KBM-7 (cell line): ENCODE measurements at places on chromosomes 12 and 14.
A peak's percentile ranks its signal among the peaks of the same experiment; 100 is the strongest.

- peak; percentile 94 for DNase-seq
Observed at GRCh38 chr14:68807148-68807600, 14.3 kb upstream of the ZFP36L1 start.

- no peak for DNase-seq
Observed at GRCh38 chr12:27493260-27493940, 30.6 kb upstream of the PPFIBP1 start.

- no peak for DNase-seq
Observed at GRCh38 chr14:31965735-31966598, 111.1 kb upstream of the ARHGAP5 start.

- no peak for DNase-seq
Observed at GRCh38 chr14:95830386-95830785, 46.2 kb upstream of the TUNAR start.

- DNase-seq = no peak
Observed at GRCh38 chr12:61808856-61809255, 451.3 kb upstream of the USP15 start.

- peak; percentile 49 for DNase-seq
Observed at GRCh38 chr12:123150744-123151456, at the start of gene PITPNM2. Gene PITPNM2 (minus strand): TSS chr12:123151090. CDS start chr12:123034590, 116,500 bp downstream.

DNA sequence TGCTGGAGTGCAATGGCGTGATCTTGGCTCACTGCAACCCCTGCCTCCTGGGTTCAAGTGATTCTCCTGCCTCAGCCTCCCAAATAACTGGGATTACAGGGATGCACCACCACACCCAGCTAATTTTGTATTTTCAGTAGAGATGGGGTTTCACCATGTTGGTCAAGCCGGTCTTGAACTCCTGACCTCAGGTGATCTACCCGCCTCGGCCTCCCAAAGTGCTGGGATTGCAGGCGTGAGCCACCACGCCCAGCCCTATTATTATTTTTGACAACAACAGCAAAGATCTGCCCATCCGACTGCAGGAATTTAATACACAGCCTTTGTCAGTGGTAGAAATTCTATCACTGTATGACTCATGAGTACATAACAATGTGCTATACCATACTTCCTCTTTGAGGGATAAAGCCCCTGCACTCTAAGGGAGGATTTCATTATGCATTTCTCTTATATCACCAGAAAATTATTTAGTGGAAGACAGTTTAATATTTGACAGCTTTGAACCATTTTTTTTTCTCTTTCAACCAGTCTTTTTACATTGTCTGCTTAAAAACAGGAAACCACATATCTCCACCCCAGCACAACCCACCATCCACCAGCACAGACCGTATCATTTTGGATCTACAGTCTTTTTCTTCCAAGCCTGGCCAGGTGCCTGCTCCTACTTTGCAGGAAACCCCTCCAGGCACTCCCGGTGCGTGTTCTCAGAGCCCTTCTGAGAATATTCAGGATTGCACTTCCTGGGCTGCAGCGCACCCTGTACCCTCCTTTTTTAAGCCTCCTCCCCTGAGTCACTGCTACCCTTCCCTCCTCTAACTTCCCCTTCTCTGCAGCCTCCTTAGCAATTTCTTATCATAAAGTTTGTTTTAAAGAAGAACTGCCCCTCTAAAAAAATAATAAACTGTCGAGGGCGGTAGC lies 594 bp downstream of the ARHGDIB start:
- DNase-seq = peak; percentile 95

GRCh38 chr14:38254571-38255407 lies 1.1 kb downstream of the CLEC14A start:
- no peak for DNase-seq

- no peak for DNase-seq
Observed at GRCh38 chr14:38583471-38583870, 327.6 kb upstream of the CLEC14A start.

DNA sequence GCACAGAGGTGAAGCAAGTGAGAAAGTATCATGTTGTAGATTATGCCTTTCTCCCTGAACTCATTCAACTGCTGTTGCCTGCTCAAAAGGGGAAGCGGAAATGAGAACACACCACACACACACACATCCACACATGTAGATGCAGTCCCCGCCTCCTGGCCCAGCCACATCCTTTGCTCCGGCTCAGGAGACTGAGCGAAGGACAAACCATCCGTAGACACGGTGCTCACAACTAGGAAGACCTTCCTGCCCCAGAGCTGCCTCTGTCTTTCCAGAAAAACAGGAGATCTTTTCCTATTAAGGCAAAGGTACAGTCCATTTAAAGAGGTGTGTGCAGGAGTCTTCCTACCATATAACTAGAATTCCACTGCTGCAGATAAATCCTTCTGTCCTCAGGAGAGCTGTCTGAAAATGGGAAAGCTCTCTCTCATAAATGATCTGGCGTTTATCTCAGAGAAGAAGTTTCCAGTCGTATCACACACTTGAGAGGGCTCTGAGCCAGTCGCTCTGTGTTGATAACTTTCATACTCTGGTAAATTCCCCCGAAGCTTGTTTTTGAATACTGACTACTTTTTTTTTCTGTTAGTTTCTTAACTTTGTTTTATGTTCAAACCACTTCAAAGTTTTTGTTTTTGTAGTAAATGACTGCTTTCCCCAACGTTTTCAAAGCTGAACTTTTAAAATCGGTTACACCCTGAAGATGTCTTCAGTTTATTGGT lies at the start of gene TESPA1:
Gene TESPA1 (minus strand): TSS at position 105 of the 719 bp plus-strand sequence. CDS start 10,200 bp downstream, outside the sequence.
- DNase-seq = peak; percentile 94

GRCh38 chr12:80299976-80300375 lies 144.1 kb upstream of the PTPRQ start:
- no peak for DNase-seq

DNA sequence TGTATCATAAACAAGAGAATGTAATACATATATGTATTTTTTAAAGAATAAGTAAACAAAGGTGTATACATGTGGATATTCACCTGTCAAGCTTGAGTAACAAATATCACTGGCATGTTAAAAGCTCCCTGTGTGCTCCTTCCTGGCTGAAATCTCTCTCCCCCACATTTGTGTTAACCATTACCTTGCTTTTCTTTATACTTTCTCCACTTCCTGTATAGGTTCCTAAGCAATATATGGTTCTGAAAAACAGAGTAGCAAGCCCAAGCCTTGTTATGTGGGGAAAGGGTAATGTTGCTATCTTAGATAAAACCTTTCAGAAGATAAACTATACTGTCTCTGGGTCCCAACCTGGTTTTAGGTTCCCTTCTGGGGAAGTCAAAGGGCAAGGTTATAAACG lies 32.3 kb upstream of the TBC1D30 start:
- DNase-seq = no peak

DNA sequence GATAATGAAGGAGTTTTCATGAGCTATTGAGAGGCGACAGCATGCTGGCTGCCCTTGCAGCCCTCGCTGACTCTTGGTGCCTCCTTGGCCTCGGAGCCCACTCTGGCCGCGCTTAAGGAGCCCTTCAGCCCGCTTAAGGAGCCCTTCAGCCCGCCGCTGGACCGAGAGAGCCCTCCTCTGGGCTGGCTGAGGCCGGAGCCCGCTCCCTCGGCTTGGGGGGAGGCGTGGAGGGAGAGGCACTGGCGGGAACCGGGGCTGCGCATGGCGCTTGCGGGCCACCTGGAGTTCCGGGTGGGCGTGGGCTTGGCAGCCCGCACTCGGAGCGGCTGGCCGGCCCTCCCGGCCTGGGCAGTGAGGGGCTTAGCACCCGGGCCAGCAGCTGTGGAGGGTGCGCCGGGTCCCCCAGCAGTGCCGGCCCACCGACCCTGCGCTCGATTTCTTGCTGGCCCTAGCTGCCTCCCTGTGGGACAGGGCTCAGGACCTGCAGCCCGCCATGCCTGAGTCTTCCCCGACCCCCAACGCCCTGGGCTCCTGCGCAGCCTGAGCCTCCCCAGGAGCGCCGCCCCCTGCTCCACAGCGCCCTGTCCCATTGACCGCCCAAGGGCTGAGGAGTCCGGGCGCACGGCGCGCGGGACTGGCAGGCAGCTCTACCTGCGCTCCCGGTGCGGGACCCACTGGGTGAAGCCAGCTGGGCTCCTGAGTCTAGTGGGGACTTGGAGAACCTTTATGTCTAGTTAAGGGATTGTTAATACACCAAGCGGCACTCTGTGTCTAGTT lies 20.1 kb upstream of the PAWR start:
- no peak for DNase-seq

- no peak for DNase-seq
Observed at GRCh38 chr14:42141328-42141727, 534.7 kb downstream of the LRFN5 start.

DNA sequence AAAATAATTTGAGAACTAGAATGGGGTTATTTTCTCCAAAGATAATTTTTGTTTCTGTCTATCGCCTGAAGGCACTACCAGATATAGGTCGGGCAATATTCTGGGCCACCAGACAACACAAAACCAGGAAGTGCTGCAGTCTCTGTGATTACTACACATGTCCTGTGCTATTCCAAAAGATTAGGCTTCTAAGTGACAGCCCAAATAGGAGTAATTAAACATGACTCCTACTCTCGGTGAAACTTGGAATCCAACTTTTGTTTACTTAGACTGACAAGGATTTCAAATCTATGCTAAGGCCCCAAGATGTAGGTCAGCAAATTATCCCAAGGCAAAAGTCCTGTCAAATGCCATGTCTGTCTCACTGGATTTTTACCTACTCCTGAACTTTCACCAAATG lies 157.6 kb upstream of the LRFN5 start:
- no peak for DNase-seq

- DNase-seq = no peak
Observed at GRCh38 chr14:93050761-93051160, 65.0 kb downstream of the ITPK1 start.

DNA sequence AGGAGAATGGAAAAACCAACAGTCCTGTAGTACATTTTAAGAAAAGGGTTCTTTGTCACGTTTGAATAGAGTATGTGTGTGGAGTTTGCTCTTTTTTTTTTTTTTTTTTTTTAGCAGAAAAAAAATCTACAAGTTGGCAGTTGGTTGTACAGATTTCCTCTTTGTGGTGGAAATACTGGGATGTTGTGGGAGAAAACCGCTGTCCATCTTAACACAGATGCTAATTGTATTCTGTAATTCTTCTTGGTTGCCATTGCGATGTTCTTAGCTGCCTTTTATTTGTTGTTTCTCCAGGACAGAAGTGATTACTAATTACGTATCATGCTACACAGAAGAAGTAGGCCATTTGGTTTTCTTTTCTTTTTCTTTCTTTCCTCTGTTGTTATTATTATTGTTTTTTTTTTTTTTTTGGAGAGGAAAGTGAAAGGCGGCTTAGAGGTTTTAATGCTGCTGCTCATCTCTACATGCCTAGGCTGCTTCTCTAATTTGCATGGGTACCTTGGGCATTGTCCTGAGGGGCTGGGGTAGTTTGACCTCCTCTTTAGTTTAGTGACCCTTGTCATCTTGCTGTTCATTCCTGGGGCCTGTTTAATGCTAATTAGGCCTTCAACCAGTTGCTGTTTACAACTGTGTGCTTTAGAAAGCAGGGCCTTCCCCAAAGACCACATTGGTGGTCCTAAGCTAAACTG lies 94.7 kb downstream of the TMTC2 start:
- DNase-seq = peak; percentile 3

GRCh38 chr14:104107101-104107581 lies 21.6 kb downstream of the ASPG start:
- DNase-seq = no peak

GRCh38 chr14:103078420-103078749 lies 5.6 kb upstream of the LBHD2 start:
- DNase-seq = peak; percentile 79
